ENCODE measurements at places on chromosomes 11 and 22.

DNA sequence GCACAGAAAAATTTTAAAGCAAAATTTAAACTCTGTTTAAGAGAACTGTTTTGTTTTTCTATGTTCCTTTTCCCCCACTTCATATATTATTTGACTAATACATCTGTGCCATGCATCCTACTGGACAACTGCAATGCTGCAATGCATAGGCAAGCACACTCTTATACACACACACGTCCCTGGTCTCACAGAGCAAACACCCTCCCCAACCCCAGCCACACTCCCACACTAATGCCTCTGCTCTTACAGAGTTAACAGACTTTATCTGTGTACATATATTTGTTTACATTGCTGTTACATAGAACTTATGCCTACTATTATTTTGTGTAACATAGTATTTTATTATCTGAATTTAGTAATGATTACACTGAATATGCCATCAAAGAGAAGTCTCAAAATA, 25.5 kb upstream of the CTSC start:
- no peak for DNase-seq
- H3K27me3 ChIP-seq, result no peaks in the 10 kb centered on the region
- no peak overlapping the region for H3K4me3 ChIP-seq
- H3K4me1 ChIP-seq, result peaks cover 24% of the 10 kb centered on the region

- no peaks in the 10 kb centered on the region for H3K27me3 ChIP-seq
- no peaks in the 10 kb centered on the region for H3K36me3 ChIP-seq
- DNase-seq, result peak; percentile 59
Observed at GRCh38 chr11:64809781-64810241, 540 bp downstream of the MEN1 start.

- H3K4me1 ChIP-seq, result no peaks in the 10 kb centered on the region
- H3K36me3 ChIP-seq, result no peaks in the 10 kb centered on the region
- no peak overlapping the region for H3K4me3 ChIP-seq
- DNase-seq, result no peak
Observed at GRCh38 chr11:30730011-30730410, 143.9 kb upstream of the MPPED2 start.

DNA sequence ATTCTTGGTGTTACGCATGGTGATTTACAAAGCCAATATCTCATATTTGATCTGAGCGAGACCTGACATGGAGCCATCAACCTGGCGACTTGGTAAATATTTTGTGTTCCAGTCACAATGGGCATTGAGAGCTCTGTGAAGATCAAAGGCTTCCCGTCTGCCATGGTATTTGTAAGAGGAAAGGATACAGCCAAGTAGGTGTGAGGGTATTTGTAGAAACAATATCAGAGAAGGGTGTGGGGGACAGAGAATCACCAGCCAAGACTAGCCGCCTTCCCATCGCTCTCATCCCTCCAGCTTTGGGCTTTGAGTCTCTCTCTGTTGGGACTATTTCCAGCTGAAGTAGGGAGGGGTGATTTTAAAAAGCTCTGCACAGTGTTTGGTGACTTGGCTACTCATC, 173.4 kb upstream of the BDNF start:
- no peak overlapping the region for H3K4me3 ChIP-seq
- peaks cover 9% of the 10 kb centered on the region for H3K4me1 ChIP-seq
- H3K27me3 ChIP-seq, result no peaks in the 10 kb centered on the region

DNA sequence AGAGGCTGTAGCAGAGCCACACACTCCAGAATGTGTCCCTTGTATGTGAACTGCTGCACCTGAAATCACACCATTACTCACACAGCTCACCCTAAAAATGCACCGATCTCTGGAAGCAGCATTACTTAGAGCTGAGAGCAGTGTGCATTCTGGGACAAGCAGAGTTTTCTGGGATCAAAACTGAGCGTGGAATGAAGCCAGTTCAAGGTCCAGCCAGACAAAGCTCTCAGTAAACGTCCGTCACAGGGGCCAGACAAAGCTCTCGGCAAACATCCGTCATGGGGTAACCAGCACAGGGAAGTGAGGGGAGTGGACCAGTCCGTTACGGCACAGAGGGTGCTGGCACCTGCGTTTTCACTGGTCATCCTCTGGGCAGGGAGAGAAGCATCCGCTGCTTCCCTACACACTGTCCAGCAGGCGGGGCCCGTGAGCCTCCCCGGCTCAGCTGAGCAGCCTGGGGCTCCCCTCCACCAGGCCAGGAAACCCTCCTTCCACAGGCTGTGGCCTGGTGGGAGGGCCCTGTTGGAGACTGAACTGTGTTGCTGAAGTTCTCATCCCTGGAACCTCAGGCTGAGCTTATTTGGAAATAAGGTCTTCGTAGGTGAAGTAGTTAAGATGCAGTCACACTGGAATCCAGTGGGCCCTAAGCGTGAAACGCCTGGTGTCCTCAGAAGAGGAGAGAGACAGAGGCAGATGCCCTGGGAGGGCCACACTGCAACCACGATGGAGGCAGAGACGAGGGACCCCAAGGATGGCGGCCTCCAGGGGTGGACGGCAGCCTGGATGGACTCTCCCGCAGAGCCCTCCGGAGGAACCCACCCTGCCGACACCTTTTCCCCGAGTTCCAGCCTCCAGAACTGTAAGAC, 883.9 kb downstream of the BRD1 start:
- no peak overlapping the region for H3K27ac ChIP-seq
- H3K27me3 ChIP-seq, result no peaks in the 10 kb centered on the region
- DNase-seq, result peak; percentile 5
- no peaks in the 10 kb centered on the region for H3K4me1 ChIP-seq
- no peak overlapping the region for H3K4me3 ChIP-seq
- H3K36me3 ChIP-seq, result no peaks in the 10 kb centered on the region

DNA sequence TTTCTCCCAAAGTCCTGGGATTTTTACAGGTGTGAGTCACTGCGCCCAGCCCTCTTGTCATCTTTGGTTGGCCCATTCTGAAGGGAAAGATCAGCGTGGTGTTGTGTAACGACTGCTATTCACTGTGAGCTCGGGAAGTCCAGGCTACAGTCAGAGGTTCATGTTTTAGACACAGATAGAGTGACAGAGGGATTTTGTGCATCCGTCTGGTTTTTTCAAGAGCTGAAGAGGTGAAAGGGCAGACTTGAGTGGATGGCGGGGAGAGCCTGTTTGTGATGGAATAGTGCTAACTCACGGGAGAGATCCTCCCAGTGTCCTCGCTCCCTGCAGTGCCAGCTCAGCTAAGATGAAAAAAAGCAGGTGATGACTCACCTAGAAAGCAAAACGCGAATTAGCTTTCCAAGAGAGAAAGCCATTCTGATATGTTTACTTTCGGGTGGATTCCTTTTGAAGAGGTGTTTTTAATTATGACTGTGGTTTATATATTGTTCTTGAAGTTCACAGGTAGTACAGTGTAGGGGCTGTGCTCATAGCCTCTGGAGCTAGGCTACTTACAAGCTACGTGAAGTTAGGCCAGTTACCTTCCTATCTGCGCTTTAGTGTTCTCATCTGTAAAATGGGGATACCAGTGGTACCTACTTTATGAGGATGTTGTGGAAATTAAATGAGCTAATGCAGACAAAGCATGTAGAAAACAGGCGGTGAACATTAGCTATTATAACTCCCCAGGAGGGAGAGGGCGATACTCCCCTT, 67.2 kb downstream of the C11orf91 start:
- peak overlapping the region; percentile 51 for H3K4me3 ChIP-seq
- peaks cover 45% of the 10 kb centered on the region for H3K4me1 ChIP-seq
- peak; percentile 89 for DNase-seq
- no peaks in the 10 kb centered on the region for H3K27me3 ChIP-seq
- no peaks in the 10 kb centered on the region for H3K36me3 ChIP-seq

DNA sequence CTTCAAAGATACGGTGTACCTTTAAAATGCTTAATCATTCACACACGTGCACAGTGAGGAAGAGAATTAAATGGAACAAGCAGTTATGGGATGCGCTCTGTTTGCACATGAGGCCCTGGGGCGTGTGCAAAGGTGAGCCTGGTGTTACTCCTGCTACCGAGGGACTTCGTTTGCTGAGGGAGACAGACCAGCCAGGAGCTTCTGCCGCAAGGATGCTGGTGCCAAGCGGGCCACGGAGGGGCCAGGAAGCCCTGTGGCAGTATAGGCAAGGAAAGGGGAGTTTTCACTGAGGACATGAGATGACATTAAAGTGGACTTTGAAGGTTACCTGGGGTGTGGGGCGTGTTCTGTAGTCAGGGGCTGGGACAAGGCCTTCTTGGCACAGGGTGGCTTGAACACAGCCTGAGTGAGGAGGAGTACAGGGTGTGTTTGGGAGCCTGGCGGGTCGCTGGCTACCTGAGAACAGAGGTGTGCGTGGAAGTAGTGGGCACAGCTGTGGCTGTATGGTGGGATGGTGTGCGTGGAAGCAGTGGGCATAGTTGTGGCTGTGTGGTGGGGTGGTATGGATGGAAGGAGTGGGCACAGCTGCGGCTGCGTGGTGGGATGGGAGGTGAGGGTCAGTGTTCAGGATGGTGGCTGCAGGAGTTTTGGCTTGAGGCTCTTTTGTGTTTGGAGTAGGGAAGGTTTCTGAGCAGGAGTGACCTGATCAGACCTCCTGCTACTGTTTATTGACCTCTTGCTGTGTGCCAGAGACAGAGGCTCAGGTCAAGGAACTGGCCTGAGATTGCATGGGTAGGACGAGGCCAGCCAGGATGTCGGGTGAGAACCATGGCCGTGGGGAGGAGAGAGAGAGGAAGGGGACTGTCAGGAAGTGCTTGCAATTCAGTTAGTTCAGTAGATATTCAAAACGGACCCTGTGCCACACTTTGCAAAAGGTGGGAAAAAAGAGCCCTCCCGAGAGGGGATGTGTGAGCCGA, 13.7 kb downstream of the TBC1D22A start:
- H3K27ac ChIP-seq, result no peak overlapping the region
- no peaks in the 10 kb centered on the region for H3K36me3 ChIP-seq
- no peak for DNase-seq
- peaks cover 24% of the 10 kb centered on the region for H3K4me1 ChIP-seq
- H3K27me3 ChIP-seq, result no peaks in the 10 kb centered on the region

DNA sequence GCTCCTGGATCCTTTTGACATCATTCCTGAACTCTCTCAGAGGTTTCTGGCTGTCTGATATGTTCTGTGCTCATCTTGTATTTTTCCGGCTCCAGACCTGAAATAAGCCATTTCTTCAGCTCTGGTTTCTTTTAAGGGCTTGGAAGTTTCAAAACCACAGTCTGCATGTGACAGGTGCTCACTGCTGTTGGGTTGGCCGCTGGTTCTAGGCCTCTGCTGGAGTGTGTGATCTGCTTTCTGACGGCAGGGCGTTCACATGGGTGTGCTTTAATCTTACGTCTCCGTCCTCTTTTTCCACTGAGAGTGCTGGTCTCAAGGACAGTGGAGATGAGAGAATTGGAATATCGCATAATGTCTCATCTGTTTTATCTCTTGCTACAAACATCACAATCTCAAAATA, 10.3 kb downstream of the ZBED4 start:
- peaks cover 13% of the 10 kb centered on the region for H3K36me3 ChIP-seq
- no peaks in the 10 kb centered on the region for H3K27me3 ChIP-seq
- DNase-seq, result no peak
- no peak overlapping the region for H3K4me3 ChIP-seq
- no peak overlapping the region for H3K27ac ChIP-seq

- peak within 1 kb of the TSS; percentile 35 for H3K27ac ChIP-seq
- DNase-seq, result peak; percentile 70
- peak within 1 kb of the TSS; percentile 93 for H3K4me3 ChIP-seq
- peaks cover 35% of the 10 kb centered on the region for H3K4me1 ChIP-seq
Observed at GRCh38 chr11:35943713-35944502, at the start of gene LDLRAD3. LDLRAD3 (plus strand) TSS chr11:35944062; CDS start chr11:35944099, 37 bp downstream.

GRCh38 chr22:19098157-19098556, 24.1 kb downstream of the DGCR2 start:
- no peak overlapping the region for H3K27ac ChIP-seq
- no peaks in the 10 kb centered on the region for H3K4me1 ChIP-seq
- no peaks in the 10 kb centered on the region for H3K27me3 ChIP-seq
- no peak overlapping the region for H3K4me3 ChIP-seq
- no peaks in the 10 kb centered on the region for H3K36me3 ChIP-seq
- no peak for DNase-seq

GRCh38 chr11:128471138-128471661, 116.2 kb downstream of the ETS1 start:
- DNase-seq, result no peak
- H3K4me1 ChIP-seq, result peaks cover 41% of the 10 kb centered on the region
- no peaks in the 10 kb centered on the region for H3K27me3 ChIP-seq
- H3K36me3 ChIP-seq, result peaks cover 77% of the 10 kb centered on the region

DNA sequence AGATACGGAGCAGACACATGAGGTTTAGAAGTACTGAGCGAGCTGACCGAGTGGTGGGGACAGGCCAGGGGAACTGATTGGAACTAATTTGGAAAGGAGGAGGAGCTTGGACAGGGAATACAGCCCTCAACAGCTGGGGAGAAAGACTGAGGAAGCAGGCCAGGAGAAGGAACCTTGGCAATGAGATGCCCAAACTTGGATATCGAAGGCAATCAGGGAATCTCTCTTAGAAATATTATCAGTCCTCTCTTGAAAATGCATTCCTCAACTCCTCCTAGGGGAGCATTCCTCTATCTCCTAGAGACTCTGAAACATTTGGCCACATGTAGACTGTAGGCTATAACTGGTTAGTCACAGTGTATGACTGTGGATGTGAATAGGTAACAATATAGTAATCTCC, 284.6 kb downstream of the GUCY1A2 start:
- H3K4me3 ChIP-seq, result no peak overlapping the region
- H3K4me1 ChIP-seq, result no peaks in the 10 kb centered on the region
- no peak for DNase-seq
- no peaks in the 10 kb centered on the region for H3K36me3 ChIP-seq
- no peak overlapping the region for H3K27ac ChIP-seq

DNA sequence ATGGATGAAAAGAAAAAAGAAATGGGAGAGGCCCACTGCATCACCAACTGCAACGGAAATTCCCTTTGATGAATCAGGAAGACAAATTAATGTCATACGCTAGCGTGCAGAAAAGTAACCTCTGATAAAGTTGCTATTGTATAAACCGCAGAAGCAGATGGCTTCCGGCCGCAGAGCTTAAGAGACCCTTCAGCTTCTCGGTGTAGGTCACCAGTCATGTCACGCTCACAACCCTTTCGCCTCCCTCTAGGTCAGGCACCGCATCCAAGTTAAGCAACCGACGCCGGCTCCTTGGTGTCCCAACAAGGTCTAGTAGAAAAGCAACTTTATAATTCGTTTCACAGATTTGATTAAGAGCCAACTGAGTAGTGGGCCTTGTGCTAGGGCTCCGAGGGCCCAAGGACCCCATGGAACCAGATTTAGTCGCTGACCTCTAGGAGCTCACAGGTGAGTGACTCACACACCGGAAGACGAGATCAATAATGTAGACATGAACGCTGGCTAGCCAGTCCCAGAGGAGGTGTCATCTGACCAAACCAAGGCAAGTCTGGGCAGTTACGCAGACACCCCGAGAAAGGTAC, 1.2 kb upstream of the ZFP91 start:
- peak; percentile 82 for DNase-seq
- H3K4me3 ChIP-seq, result peak overlapping the region; percentile 80
- no peaks in the 10 kb centered on the region for H3K27me3 ChIP-seq
- H3K4me1 ChIP-seq, result peaks cover 67% of the 10 kb centered on the region

- 0 out of 2 replicates have a peak, but pooled peaks cover 9% of the 10 kb centered on the region for H3K4me1 ChIP-seq
- H3K27me3 ChIP-seq, result no peaks in the 10 kb centered on the region
- peak within 1 kb of the TSS; percentile 20 for H3K4me3 ChIP-seq
- H3K27ac ChIP-seq, result no peak within 1 kb of the TSS
- no peaks in the 10 kb centered on the region for H3K36me3 ChIP-seq
Observed at GRCh38 chr11:102530558-102530957, at the start of gene MMP7. MMP7 (minus strand) TSS chr11:102530747; CDS start chr11:102530700, 47 bp downstream.

GRCh38 chr22:40001800-40002577, 7.2 kb downstream of the FAM83F start:
- no peak overlapping the region for H3K27ac ChIP-seq
- DNase-seq, result no peak
- no peaks in the 10 kb centered on the region for H3K36me3 ChIP-seq
- peaks cover 15% of the 10 kb centered on the region for H3K4me1 ChIP-seq
- H3K4me3 ChIP-seq, result no peak overlapping the region

GRCh38 chr22:44185237-44186120, 4.8 kb downstream of the PARVG start:
- H3K4me3 ChIP-seq, result no peak overlapping the region
- H3K36me3 ChIP-seq, result no peaks in the 10 kb centered on the region
- no peaks in the 10 kb centered on the region for H3K27me3 ChIP-seq
- H3K4me1 ChIP-seq, result no peaks in the 10 kb centered on the region
